ENCODE measurements at places on chromosomes 12 and 14. TPM values are rescaled to one million over a fixed set of nuclear protein-coding genes. Genes with fewer than 3 reads are reported as not detected.

The GPRC5A gene
- total RNA-seq = 35.4 TPM

The LTBP2 gene
- total RNA-seq = 110 TPM

The OLR1 gene
- 4.0 TPM for total RNA-seq

The CD27 gene
- not detected for total RNA-seq

The SPIC gene
- total RNA-seq = not detected

The C1QL4 gene
- 0.88 TPM for total RNA-seq

The KIF26A gene
- total RNA-seq = 1.2 TPM

The SELPLG gene
- total RNA-seq = 2.2 TPM

The KLRG1 gene
- total RNA-seq = 1.4 TPM

The SRRM4 gene
- total RNA-seq = not detected

The GSG1 gene
- total RNA-seq = not detected

The PIANP gene
- 0.52 TPM for total RNA-seq

The PPP1R12A gene
- total RNA-seq = 39.8 TPM

The CD9 gene
- 144 TPM for total RNA-seq

Measured in epithelial cell of alveolus of lung (primary cell).